ENCODE measurements at places on chromosomes 3 and 15. TPM values are rescaled to one million over a fixed set of nuclear protein-coding genes. Genes with fewer than 3 reads are reported as not detected.

AEN gene
- 5.4 TPM for total RNA-seq

LRCH3 gene
- total RNA-seq: 138 TPM

HAPLN3 gene
- 6.6 TPM for total RNA-seq

LRTM1 gene
- 13.4 TPM for total RNA-seq

CYP1A1 gene
- 0.26 TPM for total RNA-seq

RPN1 gene
- total RNA-seq: 256 TPM

CACNA2D3 gene
- total RNA-seq: 1.7 TPM

RNU6-1 gene
- total RNA-seq: not detected

BFSP2 gene
- not detected for total RNA-seq

KY gene
- 4.9 TPM for total RNA-seq

SNTN gene
- not detected for total RNA-seq

SPINT1 gene
- total RNA-seq: 31.4 TPM

CRTAP gene
- 185 TPM for total RNA-seq

P4HTM gene
- 30.9 TPM for total RNA-seq

ZNF660 gene
- total RNA-seq: 12.9 TPM

PDCD7 gene
- total RNA-seq: 18.3 TPM

CCDC54 gene
- total RNA-seq: not detected
